Esophagus mucosa (tissue), 1 donor: ENCODE measurements at places on chromosomes 13 and 19.
A peak's percentile ranks its signal among the peaks of the same experiment; 100 is the strongest.

DNA sequence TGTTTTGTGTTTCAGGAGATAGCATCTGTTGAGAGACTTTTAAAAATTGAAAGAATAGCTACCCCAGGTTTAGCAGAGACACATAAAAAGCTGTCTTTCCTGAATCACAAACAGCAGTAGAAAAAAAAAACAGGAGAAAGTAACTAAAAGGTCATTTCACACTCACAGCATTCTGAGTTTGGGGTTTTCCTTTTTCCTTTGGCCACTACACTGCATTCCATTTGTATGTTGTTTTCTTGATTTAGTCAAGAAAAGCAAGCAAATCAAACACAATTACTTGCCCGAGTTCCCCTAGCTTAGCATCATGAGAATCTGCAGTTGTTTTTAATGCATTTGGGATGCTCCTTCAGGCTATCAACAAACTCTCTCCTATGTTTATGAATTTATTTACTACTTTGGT is 161.0 kb downstream of the KCTD12 start:
- no peak for ATAC-seq

DNA sequence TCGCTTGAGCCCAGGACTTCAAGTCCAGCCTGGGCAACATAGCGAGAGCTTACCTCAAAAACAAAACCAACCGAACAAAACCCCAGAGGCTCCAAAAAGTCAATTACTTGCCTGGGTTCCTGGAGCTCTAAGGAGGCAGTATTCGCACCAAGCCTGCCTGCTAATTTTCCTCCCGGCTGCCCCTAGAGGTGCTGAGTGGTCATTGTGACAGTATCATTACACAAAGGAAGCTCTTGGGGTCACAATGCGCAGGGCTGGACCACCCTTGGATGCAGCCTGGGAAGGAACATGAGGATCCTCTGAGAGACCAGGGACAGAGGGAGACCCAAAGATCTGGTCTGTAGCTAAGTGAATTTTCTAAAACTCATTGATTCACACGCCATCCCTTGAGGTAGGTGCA is 8.5 kb upstream of the PEX11G start:
- ATAC-seq, result no peak

DNA sequence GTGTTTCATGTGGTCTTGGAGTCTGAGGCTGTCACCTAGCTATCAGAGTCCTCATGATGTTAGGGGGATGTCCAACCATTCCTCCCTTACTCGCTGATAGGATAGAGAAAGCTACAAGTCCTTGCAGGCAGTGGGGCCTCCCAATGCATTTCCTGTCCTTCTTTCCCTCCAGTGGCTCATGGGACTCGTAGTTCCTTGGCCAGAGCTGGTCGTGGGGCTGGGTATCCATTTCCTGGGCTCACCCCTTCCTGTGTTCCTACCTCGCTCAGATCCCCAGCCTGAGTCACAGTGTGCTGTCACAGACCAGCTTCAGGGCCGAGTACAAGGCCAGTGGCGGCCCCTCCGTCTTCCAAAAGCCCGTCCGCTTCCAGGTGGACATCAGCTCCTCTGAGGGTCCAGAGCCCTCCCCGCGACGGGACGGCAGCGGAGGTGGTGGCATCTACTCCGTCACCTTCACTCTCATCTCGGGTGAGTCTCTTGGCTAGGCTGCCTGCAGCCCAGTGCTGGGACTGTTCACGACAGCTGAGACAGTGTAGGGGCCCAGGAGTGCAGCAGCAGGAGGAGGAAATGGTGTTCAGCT is 19.1 kb downstream of the TMEM150B start:
- no peak for ATAC-seq

DNA sequence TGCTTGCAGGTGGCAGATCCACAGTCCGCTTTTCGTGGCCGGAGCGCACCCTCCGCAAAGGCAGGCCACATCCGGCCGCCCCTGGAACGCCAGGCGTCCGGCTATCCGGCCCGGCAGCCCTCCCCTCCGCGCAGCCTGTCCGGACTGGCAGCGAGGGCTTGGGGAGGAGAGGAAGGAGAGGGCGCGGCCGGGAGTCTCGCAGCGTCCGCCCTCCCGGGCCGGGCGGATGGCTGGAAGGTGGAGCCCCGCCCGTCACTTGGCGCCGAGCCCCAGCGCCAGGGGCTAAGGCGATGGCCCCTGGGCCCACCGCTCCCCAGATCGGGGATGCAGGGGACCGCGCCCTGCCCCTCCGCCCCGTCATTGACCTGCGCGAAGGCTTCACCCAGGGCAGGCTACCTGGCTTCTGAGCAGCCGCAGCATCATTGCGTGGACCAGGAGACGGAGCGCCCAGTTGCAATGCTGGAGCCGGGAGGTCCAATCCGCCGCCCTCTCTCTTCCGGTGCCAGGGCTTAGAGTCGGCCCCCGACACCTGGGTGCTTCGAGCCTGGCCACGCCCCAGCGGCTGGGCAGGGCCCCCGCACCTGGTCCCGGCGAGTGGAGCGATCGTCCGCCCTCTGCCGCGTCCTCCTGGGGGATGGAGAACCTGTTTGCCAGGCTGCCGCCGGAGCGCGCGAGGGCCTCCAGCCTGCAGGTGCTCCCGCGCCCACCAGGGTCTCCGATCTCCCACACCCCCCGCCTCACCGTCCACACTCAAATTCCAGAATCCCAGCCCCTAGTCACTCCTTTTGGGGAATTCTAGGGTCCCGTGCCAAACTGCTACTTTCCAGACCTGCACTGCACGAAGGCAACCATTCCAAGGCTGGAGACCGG is at the start of gene FUT1:
FUT1 (minus strand) TSS at position 146 of the 870 bp plus-strand sequence. CDS start 1,360 bp downstream, outside the sequence.
- peak; percentile 89 for ATAC-seq
